ENCODE measurements at places on chromosomes 13 and 19.

DNA sequence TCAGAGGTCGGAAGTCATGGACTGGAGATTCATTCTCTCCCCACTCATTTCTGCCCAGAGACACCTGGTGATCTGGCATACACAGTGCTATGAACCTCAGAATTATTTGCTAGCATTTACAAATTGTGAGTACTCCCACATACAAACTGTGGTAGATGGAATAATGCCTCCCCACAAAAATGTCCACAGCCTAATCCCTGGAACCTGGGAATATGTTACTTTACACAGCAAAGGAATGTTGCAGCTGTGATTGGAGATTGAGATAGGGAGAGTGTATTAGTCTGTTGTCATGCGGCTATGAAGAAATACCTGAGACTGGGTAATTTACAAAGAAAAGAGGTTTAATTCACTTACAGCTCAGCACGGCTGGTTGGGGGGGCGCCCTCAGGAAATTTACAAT is 3.1 kb upstream of the UQCRFS1 start:
- no peak for DNase-seq

GRCh38 chr13:110299283-110299840 is 7.6 kb downstream of the COL4A1 start:
- DNase-seq, result no peak

DNA sequence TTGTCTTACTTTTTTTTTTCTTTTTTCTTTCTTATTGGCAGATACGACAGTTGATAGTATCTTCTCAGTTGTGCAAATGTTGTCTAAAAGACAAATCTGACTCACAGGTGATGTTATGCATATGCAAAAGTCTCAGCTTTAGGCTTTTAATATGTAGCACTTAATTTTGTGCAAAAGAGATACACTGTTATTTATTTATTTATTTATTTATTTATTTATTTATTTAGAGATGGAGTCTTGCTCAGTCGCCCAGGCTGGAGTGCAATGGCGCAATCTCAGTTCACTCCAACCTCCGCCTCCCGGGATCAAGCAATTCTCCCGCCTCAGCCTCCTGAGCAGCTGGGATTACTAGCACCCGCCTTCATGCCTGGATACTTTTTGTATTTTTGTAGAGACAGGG is 383.9 kb upstream of the PCDH9 start:
- DNase-seq, result no peak

- no peak for DNase-seq
These were observed 1454.1 kb downstream of the UQCRFS1 start for GRCh38 chr19:27758626-27759505.

Data from thoracic aorta (tissue), 2 donors.